NCI-H2081 treated with DMSO at 0.1 percent for 48 hours (cell line): ENCODE measurements at places on chromosomes 5 and 9.
A peak's percentile ranks its signal among the peaks of the same experiment; 100 is the strongest.

- no peak for DNase-seq
Measured at GRCh38 chr9:73270967-73271721, 119.5 kb downstream of the ANXA1 start.

GRCh38 chr5:175706499-175706898 lies 48.6 kb downstream of the HRH2 start:
- DNase-seq: no peak

DNA sequence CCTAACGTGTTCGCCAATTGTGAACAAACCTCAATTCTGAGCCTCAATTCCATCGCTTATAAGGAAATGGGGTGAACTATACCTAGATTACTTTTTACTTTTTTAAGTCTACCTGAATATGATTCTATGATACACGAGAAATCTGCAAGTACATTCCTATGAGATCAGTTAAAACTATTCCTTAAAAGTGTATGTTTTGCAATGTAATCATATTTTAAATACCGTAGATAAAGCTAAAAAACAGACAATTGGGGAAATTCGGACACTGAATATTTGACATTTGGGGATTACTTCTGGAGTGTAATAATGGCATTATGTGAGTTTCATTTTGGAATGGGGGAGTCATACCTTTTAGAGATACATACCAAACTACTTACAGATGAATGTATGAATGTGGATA lies 62.3 kb downstream of the STRBP start:
- no peak for DNase-seq

GRCh38 chr9:127163409-127163808 lies 41.0 kb upstream of the ANGPTL2 start:
- no peak for DNase-seq

GRCh38 chr9:98706651-98707165 lies 2.0 kb downstream of the GABBR2 start:
- no peak for DNase-seq

DNA sequence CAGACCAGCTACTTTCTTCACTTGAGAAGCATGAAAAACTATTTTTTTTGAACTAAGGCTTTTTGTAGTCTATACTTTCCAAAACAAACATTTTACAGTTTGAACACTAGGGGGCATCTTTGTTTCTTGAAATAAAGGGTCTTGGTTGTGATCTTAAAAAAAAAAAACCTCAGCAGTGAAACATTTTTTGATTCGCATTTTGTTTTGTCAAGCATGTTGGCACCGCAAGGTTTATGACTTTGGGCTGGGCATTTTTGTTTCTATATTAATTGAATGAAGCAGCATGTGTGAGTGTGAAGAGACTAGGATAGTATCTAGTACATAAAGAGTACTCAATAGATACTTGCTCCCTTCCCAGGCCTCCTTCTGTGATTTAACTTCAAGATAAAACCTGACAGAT lies 31.6 kb upstream of the ACOT12 start:
- peak; percentile 1 for DNase-seq

DNA sequence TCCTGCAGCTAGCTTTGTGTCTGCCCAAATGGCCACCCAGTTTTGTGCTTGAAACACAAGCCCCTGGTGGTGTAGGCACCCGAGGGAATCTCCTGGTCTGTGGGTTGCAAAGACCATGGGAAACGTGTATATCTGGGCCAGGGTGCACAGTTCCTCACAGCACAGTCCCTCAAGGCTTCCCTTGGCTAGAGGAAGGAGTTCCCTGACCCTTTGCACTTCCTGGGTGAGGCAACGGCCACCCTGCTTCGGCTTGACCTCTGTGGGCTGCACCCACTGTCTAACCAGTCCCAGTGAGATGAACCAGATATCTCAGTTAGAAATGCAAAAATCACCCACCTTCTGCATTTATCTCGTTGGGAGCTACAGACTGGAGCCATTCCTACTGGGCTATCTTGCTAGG lies 865.0 kb upstream of the ACO1 start:
- no peak for DNase-seq

DNA sequence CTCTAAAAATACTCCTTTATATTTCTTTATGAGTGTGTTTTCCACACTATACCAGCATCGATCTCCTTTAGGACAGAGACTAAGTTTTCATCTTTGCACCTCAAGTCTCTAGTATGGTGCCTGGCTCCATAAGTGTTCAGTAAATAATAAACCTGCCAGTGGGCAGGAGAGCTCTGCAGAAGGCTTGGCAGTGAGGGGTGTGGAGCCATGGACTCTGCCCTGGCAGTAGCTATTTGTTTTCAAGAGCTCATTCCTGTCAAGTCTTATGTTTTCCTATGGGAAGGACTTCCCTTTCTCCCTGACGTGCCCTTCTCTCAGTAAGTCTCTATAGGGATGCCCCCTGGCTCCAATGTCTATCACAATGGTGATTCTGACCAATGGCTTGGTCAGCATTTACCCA lies 252.2 kb downstream of the PIK3R1 start:
- DNase-seq: no peak

GRCh38 chr5:38528162-38528703 lies 28.2 kb downstream of the LIFR start:
- no peak for DNase-seq

DNA sequence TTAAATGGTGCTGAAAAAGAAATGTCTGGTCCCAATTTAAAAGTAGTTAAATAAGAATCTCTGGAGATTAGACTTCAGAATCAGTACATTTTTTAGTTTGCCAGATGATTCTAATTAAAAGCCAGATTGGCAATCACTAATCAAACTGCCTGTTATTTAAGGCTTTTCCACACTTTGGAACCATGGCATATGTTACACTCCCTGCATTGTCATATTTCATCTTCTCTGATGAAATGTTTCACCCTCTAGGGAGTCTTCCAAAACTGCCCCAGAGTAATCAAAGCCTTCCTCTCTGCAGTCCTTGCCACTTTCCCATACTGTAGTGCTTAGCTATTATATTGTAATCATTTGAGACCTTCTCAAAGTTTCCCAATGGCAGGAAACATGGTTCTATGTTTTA lies 17.5 kb upstream of the OR13C9 start:
- no peak for DNase-seq

GRCh38 chr9:4306777-4307121 lies 6.9 kb upstream of the GLIS3 start:
- DNase-seq: no peak

DNA sequence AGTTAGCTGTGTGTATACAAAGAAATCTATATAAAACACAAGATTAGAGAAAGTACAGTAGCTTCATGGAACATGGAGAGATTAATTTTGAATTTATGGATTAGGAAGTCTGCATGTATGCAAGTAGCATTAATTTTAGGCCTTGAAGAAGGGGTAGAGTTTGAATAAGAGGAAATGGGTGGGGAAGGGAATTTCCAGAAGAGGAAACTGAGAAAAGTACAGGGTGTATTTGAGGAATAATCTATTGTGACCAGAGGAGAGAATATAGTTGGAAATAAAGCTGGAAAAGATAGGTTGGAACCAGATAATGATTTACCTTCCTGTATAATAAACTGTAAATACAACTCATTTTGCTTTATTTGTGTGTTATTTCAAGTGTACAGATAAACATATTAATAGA lies 53.6 kb downstream of the CWC27 start:
- no peak for DNase-seq

DNA sequence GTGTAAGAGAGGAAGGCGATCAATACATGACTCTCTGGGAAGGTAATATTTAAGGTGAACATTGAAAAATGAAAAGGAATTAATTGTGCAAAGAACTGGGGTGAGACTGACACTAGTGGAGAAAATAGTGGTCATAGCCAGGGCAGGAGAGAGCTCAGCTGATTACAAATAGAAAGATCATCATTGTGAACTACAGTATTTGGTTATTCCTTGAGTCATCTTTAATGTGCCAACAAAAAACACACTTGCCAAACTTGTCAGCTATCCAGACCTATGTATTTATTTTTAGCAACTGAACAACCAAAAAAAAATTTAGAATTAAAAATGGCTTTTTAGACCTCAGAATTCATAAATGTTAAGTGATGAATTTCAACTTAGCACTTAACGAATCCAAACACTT lies 749.8 kb upstream of the CDH9 start:
- no peak for DNase-seq

- peak; percentile 64 for DNase-seq
Measured at GRCh38 chr9:76704593-76705204, 59.5 kb upstream of the PCA3 start.

DNA sequence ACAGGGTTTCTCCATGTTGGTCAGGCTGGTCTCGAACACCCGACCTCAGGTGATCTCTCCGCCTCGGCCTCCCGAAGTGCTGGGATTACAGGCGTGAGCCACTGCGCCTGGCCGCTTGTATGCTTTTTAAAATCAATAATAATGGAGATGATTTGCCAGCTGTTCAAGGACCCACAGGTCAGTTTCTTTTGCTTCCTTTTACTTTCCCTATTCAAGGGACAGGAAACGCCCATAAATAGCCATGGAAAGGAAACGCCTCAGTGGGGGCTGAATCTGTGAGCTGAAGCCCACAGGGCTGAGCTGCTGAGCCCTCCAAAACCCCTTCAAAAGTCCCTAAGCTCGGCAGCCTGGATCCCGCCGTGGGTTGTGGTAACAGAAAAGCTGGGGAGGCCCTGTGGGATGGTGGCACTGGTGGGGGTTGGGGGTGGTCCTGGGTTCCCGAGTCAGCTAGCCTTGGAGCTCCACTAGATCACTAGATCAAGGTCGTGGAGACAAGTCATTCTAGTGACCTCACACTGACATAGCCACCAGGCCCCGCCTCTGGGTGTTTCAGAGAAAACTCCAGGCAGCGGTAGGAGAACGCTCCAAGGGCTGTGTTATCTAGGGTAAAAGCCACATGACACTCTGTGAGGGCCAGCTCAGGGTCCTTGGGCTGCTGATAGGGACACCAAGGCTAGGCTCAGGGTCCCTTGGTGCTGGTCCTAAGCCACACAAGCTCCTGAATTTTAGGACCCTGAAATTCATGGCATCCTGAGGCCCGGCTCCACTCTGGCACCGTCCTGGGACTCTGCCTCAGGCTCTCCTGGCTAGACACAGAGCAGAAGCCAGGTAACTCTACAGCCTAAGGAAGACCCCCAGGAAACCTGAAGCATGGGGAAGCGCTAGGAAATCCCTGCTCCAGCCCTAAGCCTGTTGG lies 18.0 kb upstream of the DUSP1 start:
- no peak for DNase-seq

GRCh38 chr5:172059661-172060100 lies 53.2 kb upstream of the FBXW11 start:
- DNase-seq: no peak

DNA sequence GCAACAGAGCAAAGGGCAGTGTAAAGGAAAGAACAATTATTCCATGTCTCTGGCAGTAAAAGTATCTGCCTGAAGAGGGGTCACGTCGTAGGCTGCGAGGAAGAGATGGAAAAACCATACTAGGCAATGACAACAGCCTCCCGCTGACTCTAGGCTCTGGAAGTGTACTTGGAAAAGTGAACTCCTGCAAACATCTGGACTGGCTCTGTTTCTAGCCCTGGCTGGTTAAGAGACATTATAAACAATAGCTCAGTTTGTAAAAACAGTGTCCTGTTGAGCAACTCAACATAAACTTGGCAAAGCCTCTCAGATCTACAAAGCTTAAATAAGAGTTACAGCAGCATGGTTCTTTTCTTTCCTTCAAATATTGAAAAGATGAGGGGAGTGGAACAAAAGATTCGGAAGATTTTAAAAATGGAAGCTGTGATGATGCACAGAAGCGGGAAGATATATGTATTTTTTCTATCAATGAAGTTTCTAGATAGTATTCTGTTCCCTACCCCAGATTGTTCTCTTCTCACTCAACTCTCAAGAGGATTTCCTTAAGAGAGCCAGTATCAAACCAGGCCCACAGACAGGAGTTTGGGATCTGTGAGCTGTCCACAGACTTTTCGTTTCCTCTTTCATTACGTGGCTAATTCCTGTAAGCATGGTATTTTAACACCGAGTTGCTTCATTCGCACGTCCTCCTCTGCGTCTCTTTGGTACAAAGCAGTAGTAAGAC lies 79.4 kb downstream of the SPTLC1 start:
- DNase-seq: no peak

DNA sequence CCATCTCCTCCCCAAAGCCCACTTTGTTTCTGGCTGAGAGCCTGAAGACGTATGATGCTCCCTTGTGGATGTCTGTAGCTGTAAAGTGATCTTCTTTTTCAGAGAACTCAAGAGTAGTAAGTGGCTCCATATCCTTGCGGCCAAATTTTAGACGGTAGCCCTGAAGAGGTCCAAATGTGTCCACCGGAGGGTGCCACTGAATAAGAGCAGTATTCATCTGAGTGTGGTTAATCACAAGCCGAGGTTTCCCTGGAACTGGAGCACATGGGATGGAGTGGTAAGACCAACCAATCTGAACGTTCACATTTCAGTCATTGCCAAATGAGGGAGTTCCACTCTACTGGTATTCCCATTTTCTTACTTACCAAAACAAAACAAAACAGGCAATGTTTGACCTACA lies 686.5 kb upstream of the DMAC1 start:
- peak; percentile 6 for DNase-seq

GRCh38 chr9:10052181-10052580 lies 560.6 kb downstream of the PTPRD start:
- no peak for DNase-seq

DNA sequence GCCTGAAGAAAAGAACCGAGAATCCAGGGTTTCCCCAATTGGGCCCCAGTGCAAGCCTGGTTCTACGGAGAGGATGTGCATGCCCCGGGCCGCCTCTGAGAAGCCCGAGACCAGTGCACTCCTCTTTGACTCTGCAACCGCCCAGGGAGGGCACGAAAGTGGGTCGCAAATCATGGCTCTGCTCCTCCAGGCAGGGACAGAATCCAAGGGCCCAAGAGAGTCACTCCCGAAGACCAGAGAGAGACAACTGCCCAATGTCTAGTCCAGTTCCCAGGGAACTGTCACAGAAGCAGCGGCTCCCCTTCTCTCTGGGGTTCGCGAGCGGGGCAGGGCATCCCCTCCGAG lies 107.8 kb downstream of the PSD2 start:
- no peak for DNase-seq

GRCh38 chr9:136244122-136244968 lies 1.3 kb downstream of the QSOX2 start:
- no peak for DNase-seq

GRCh38 chr9:29740518-29740917 lies 2167.2 kb upstream of the C9orf72 start:
- no peak for DNase-seq

DNA sequence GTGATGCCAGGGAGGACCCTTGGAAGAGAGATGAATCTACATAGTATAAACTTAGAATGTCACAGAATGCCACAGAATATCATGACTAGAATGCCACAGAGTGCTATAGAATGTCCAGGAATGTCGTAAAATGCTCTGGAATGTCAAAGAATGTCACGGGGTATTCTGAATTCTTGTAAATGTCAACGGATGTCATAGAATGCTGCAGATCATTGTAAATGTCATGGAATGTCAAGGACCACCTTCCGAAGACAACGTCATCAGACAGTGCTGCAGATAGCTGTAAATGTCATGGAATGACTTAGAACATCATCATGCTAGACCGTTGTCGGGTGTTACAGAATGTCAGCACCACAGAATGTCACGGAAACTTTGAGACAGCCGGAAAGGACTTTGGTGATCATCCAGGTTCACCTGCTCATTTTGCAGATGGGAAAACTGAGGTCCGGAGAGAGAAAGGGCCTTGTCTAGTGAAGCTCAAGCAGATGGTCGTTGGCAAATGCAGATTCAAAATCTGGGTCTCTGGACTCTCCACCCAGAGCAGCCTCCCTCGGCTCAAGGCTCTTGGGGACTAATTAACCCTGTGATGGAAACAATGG lies 117.1 kb downstream of the LHX2 start:
- DNase-seq: no peak
